Inflammatory macrophage (primary cell): ENCODE measurements at places on chromosomes 7 and 10.

- DNase-seq: no peak
These were observed 147.9 kb upstream of the FZD8 start for GRCh38 chr10:35789996-35790395.

- DNase-seq: no peak
These were observed 324.4 kb downstream of the HGF start for GRCh38 chr7:81445462-81445861.

DNA sequence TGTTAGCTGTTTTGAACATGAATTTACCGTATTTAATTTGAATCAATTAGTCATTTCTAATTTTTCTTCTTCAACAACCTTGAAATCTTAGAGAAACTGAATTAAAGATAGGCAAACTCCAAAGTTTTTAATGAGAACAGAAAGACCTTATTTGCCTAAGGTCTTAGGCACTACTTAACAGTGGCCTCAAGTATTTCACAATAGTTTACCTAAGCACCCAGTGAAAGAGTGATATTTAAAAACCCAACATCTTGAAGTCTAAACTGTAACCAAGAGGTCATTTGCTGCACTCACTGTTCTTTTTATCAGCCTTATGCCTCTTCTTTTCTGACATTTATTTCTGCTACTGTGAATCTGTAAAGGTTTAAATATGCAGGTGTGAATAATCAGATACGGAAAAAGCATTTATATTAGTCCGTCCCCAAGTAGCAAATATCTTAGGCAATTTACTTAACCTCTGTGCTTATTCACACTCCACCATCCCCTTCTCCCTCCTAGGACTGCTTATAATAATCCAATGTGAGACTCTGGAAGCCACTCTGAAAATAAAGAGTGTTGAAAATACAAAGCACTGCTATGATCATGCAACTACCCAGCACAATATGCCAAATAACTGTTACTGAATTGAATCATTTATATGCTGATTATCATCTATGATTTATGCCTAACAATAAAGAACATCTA lies 105.7 kb downstream of the ELAPOR2 start:
- DNase-seq: no peak

- DNase-seq: no peak
These were observed 236.0 kb downstream of the MAGI2 start for GRCh38 chr7:79217468-79217867.

DNA sequence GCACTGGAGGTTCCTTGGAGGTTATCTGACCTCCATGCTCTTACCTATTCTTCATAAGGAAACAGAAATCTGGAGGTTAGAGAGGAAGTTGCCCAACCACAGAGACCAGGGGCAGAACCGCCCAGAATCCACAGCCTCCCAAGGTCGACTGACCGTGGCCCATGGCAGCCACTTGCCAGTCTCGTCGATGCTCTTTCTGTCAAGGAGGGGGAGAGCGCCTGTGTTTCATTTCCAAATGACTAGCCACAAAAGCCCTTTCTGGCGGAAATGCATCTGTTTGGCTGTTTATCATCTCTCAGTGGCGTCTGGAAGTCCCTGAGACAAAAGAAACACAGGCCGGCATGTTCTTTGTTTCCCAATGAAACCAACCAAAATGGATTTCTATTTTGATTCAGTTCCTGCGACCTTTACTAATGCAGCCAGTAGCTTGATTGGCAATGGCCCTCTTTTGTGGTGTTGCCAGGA lies 2.9 kb downstream of the RAMP3 start:
- no peak for DNase-seq

GRCh38 chr10:7277867-7278266 lies 133.0 kb downstream of the SFMBT2 start:
- no peak for DNase-seq

GRCh38 chr7:84336303-84336702 lies 141.7 kb upstream of the SEMA3A start:
- no peak for DNase-seq

DNA sequence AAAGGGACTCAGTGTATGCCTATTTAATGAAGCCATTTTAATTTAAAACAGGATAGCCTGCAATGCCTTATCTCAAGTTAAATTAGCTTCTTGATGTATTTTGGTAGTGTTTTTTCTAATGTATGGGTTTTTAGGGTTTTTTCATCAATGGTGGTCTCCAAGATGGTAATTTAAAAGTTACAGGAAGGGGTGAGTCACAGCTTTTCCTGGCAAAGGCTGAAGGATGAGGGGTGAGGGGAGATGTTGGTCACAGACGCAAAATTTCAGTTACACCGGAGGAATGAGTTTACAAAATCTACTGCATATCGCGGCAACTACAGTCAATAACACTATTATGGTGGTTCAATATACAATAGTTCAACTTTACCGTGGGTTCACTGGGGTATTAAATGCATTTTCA lies 31.6 kb downstream of the CCDC3 start:
- no peak for DNase-seq

DNA sequence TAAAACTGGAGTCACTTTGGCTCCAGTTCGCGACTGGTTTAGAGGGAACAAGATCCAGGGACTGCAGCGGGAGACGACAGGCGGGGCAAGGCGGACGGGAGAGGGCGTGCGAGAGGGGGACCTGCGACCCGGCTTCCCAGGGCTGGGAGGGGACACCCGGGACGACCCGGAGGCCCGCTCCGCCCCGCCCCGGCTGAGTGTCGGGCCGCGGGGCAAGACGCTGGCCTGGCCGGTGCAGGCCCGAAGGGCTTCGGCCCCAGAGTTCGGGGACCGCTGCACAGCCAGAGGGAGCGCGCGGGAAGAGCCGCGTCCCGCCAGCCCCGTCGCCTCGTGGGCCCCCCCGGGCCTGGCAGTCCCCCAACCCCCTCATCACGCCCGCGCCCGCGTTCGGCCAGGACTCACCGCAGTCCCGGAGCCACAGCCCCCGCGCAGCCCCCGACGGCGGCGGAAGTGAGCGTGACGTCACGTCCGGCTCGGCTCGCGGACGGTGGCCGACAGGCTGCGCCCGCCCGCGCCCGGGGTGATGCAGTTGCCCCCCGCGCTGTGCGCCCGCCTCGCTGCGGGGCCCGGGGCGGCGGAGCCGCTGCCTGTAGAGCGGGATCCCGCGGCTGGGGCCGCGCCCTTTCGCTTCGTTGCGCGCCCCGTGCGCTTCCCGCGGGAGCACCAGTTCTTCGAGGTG lies at the start of the genes TUBGCP2 and ZNF511:
Gene TUBGCP2, minus strand, starts transcription at position 452 of the 679 bp plus-strand sequence. CDS start 5,931 bp downstream, outside the sequence.
Gene ZNF511, plus strand, starts transcription at position 494 of the 679 bp plus-strand sequence. Its CDS starts 30 bp downstream, at position 524.
- DNase-seq: peak; percentile 86

DNA sequence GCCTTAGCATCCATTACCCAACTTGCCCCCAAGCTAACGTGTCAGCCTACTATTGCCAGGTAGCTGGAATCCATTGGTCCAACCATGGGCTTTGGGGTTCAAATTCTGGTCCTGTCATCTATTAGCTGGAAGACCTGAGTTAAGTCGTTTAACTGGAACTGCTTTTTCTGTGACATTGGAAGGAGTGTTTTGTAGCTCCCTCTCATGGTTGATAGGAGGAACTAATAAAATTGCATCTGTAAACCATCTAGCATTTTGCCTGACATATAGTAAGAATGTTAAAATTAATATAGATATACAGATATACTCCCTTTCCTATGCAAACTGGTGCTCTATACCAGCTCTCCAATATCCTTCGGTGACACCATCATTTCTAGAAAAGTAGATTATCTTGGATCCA lies 23.8 kb upstream of the SLF2 start:
- DNase-seq: no peak

DNA sequence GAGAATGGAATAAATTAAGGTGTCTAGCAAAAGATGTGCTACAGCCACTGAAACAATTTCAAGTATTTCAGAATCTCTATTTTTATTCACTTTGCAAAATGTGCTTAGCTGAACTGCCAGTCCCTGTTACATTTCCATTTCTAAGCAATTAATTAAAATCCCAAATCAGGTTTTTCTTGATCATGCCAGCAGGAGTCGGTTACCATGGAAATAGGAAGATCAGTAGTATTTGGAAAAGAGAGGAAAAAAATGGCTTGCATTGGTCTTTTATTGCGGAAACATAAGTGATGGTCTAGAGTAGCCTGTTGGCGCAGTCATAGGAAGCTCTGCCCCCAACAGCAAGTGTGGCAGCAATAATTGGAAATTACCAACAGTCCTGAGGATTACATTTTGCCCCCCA lies 867.1 kb downstream of the GATA3 start:
- DNase-seq: no peak

- no peak for DNase-seq
These were observed 11.7 kb upstream of the TBRG4 start for GRCh38 chr7:45122975-45123860.

GRCh38 chr10:609868-610545 lies 79.5 kb downstream of the DIP2C start:
- DNase-seq: no peak

- DNase-seq: no peak
These were observed 14.9 kb downstream of the AFAP1L2 start for GRCh38 chr10:114389426-114389825.

GRCh38 chr10:3790272-3790671 lies 5.3 kb upstream of the KLF6 start:
- DNase-seq: no peak

DNA sequence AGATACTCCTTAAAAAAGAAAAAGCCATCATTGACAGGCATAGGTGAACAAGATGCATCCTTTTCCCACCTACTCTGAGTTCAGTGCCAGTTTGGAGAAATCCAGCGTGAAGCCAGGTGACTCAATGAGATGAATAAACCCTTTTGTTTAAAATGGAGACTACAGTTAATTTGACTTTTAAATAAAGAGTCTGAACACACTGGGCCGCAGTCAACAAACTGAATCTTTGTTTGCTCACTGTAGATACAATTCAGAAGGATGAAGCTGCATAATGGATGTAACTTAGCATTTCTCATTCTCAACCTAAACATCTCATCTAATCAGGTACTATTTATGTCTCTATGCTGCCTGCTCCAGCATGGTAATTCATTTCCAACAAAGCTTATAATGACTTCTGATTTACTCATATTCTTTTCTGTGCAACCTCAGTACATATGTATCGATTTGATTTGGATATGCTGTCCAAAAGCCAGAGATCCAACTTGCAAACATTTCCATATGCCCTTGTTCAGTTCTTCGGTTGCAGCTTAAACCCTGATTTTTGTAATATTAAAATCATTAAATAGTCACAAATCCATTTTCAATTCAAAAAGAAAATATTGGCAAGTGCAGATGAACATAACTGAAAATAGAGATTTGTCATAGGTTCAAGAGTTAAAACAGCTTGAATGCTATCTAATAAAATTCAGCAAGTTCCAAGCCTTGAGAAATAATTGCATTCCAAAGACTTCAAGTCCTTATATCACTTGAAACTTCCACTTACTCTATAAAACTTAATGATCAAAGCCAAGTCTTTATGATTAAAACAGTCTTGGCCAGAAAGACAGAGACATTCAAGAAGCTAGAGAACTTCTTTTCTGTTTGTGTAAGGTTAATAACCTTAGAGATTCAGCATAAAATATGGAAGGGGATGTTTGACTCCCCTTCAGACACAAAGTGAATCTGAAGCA lies 67.8 kb downstream of the CPVL start:
- no peak for DNase-seq

DNA sequence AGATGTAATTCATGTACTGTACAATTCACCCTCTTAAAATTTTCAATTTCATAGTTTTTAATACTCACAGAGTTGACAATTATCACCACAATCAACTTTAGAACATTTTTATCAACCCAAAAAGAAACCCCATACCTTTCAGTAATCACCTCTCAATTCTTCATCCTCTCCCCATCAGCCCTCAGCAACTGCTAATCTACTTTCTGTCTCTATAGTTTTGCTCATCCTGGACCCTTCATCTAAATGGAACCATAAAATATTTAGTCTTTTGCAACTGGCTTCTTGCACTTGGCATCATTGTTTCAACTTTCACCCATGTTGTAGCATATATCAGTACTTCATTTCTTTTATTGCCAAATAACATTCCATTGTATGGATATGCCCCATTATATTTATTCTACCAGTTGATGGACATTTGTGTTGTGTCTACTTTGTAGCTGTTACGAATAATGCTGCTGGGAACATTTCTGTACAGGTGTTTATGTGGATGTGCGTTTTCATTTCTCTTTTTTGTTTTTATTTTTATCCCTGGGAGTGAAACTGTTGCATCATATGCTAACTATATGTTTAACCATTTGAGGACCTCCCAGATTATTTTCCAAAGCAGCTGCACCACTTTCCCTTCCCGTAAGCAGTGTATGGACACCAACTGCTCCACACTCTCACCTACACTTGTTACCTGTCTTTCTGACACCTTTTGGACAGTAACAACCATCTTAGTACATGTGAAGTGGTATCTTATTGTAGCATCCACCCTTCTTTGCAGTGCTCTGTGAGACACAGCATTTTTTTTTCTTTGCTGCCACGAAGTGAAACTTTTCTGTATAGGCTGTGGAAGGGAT lies 65.4 kb upstream of the APBB1IP start:
- DNase-seq: no peak

GRCh38 chr7:140926021-140926817 lies 1.5 kb upstream of the BRAF start:
- no peak for DNase-seq

GRCh38 chr7:14045651-14046050 lies 56.2 kb upstream of the ETV1 start:
- DNase-seq: no peak

DNA sequence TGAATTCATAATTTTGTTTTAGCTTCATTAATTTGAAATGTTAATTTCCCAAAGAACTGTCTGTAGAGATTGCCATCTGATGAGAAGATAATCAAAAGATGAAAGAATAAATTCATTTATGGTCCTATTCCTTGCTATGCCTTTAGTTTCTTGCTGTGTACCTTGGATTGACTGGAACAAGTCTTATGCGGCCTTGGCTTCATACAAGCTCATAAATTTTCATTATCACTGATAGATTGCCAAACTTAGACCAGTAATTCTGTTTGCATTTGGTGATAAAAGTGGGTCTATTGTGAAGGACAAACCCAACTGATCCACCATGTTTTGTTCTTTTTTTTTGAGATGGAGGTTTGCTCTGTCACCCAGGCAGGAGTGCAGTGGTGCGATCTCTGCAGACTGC lies 48.2 kb downstream of the ARID5B start:
- no peak for DNase-seq

DNA sequence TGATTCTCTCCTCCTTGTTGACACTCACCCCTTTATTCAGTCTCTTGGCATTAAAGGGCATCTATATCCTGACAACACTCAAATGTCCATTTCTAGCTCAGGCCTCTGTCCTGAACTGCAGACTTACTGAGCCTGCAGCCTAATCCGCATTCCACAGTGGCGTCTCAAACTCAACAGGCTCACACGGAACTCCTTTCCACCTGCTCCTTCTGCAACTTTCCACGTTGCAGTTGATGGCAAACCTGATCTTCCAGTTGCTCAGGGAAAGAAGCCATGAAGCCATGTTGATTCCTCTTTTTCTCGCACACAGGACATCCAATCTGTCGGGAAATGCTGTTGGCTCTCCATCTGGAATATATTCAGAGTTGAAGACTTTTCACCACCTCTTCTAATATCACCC lies 522.4 kb downstream of the CCSER2 start:
- DNase-seq: no peak

- DNase-seq: no peak
These were observed 12.3 kb downstream of the LRIT2 start for GRCh38 chr10:84213076-84213475.

GRCh38 chr10:27792216-27792615 lies 46.6 kb upstream of the MKX start:
- no peak for DNase-seq

- DNase-seq: peak; percentile 71
These were observed 58.3 kb downstream of the ST7 start for GRCh38 chr7:117011419-117012260.
